Renal cortical epithelial cell (primary cell): ENCODE measurements at places on chromosomes 4 and X.
A peak's percentile ranks its signal among the peaks of the same experiment; 100 is the strongest.

DNA sequence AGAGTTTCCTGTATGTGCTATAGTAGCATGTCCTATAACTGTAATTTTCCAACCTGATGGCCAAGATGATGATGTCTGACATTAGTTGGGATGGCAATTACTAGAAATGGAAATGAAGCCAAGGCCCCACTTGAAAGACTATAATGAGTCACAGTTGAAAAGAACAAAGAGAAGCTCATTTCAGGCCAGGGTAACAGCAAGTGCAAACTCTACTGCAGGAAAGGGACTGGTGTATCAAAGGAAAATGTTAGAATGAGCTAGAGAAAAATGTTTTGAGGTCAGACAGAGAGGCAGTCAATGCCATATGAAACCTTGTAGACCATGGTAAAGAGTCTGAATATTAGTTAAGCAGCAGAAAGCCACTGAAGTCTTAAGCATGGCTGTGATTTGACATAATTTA is 146.2 kb upstream of the SH3RF1 start:
- DNase-seq = peak; percentile 52

- no peak for DNase-seq
These were observed 311.4 kb downstream of the PRDM5 start for GRCh38 chr4:120611092-120611491.

GRCh38 chr4:113534711-113535110 is 226.8 kb downstream of the CAMK2D start:
- DNase-seq = no peak

GRCh38 chr4:161892951-161893350 is 270.8 kb downstream of the FSTL5 start:
- no peak for DNase-seq

DNA sequence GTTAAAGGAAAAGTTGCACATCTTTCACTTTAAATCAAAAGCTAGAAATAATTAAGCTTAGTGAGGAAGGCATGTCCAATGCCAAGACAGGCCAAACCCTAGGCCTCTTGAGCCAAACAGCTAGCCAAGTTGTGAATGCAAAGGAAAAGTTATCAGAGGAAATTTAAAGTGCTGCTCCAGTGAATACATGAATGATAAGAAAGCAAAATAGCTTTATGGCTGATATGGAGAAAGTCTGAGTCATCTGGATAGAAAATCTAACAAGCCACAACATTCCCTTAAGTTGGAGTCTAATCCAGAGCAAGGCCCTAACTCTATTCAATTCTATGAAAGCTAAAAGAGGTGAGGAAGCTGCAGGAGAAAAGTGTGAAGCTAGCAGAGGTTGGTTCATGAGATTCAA is 23.8 kb downstream of the NPFFR2 start:
- DNase-seq = no peak

DNA sequence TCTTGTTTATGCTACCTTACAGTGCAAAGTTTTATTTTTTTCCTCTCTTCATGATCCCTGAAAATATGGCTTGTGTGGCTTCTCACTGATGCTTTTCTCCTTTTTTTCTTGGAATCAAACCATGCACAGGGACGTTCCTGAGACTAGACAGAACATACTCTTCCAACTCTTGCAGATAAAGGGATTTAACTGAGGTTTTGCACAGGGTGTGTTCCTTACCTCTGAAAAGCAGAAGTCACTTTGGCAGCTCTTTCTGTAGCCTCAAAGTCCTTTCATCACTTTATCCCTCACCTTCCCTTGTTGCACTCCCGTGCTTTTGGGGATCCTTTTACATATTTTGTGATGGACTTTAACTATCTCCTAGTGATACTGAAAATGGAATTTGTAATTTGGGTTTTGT is 300.1 kb downstream of the SPRY1 start:
- DNase-seq = no peak

- peak; percentile 26 for DNase-seq
These were observed 22.2 kb downstream of the PRDM8 start for GRCh38 chr4:80219301-80220025.

- no peak for DNase-seq
These were observed 30.2 kb upstream of the NKRF start for GRCh38 chrX:119636419-119636818.

GRCh38 chrX:37912304-37912703 is 64.9 kb upstream of the DYNLT3 start:
- DNase-seq = peak; percentile 41

GRCh38 chr4:146524663-146525062 is 2.9 kb upstream of the SLC10A7 start:
- no peak for DNase-seq

- DNase-seq = no peak
These were observed 43.1 kb upstream of the FHDC1 start for GRCh38 chr4:152892974-152893373.

DNA sequence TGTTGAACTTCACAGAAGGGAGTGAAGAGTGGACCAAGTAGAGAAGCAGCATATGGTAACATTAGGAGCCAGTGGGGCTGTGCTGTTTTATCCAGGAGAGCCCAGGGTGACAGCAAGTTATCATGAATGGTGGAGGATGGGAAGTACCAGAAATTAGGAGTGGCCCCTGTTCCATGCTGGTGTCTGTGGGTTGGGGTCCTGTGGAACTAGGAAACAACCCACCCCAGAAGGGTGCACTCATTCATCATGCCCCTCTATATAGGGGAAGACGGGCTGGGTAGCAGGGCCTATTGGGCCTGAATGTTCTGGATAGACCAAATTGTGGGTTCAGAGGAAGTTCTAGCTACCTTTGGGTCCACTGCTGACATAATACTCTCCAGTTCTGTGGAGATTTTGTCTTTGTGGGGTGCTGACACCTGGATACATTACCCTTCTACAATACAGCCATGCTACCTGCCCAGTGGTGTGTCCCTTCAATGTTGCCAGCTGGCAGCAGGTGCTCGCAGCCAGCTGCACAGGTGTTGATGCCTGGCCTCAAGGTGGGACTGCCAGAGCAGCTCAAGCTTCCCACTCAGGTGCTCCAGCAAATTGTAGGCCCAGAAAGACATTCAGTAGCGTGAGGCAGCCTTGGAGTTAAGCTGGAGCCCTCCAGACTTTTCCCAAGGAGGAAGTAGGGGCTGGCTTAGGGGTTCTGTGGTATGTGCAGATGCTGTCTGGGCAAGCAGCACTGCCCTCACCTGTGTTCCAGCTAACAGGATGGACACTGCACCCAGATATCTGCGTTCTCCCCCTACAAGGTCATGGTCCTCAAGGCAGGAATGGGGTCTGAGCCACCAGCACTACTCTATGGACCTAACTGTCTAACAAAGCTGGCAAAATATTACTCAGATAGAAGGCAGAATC is 106.5 kb downstream of the NHSL2 start:
- no peak for DNase-seq

DNA sequence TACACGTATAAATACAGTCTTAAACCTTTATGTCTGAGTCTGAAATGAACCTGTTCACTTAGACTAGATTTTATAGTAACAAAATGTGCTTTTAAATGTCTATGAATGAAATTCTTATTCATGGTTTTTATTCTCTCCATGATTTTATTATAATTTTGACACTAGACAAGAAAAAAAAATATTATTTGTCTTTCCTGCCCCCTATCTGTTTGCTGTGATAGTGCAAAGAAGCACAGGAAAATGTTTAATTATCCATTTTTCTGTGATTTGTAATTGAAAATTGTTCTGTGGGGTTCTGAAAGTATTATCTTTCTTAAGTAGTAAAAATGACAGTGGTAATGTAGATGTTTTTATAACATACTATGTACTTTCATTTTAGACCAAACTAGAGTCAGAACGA is 52.0 kb downstream of the INTS6L start:
- no peak for DNase-seq

DNA sequence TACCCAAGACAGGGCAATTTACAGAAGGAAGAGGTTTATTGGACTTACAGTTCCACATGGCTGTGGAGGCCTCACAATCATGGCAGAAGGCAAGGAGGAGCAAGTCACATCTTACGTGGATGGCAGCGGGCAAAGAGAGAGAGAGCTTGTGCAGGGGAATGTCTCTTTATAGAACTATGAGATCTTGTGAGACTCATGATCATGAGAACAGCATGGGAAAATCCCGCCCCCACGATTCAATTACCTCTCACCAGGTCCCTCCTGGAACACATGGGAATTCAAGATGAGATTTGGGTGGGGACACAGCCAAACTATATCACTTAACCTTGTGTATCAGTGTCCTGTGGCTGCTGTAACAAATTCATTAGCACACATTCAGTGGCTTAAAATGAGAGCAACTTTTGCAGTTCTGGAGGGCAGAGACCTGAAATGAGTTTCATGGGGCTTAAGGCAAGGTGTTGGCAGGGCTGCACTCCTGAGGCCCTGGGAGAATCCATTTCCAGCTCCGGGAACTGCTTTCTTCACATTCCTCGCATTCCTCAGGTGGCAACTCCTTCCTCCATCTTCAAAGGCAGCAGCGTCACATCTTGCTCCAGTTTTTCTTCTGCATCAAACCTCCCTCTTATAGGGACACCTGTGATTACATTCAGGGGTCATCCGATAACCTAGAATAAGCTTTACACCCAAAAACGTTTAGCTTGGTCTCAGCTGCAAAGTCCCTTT is 22.3 kb upstream of the NSG1 start:
- DNase-seq = peak; percentile 2

DNA sequence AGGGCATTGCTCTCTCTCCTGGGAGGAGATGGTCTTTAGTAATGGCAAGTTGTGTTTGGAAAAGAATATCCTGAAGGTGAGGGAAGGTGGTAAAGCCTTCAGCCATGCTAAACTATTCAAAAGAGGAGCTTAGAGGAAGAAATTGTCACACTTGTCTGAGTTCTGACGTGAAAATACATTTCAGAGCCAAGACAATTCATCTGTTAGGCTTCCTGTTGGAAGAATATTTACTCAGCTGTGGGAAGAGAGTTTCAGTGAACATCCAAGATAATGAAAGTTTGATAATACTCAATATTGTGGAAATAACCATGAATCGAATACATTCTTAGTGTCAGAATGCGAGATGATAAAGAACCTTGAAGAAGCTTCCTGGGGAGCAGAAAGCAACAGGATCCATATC is 143.3 kb downstream of the GPAT3 start:
- DNase-seq = no peak

DNA sequence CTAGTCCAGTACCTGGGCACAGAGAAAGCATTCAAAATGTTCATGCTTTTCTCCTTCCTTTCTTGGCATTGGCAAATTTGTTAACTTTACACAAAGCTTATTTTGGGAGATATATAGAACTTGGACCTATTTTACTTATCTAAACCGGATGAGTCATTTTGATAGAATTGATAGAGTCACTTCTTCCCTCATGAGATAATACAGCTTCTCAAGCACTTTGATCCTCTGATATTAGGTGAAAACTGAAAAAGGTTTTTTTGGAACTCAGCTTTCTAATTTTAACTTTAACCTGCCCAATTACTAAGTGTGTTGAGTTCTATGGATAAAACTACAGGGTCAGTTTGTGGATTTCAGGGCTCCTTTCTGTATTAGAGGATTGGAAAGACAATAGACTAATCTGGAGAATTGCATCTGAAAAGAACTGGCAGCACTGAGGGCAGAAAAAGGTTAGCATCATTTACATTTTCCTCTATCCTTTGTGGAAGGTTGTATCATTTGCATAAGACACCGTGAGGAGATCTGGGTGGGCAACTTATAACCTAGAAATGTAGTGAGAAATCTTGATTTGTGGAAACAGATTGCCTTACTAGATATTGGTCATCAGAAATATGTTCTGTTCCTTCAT is 2.4 kb downstream of the WDR44 start:
- no peak for DNase-seq

DNA sequence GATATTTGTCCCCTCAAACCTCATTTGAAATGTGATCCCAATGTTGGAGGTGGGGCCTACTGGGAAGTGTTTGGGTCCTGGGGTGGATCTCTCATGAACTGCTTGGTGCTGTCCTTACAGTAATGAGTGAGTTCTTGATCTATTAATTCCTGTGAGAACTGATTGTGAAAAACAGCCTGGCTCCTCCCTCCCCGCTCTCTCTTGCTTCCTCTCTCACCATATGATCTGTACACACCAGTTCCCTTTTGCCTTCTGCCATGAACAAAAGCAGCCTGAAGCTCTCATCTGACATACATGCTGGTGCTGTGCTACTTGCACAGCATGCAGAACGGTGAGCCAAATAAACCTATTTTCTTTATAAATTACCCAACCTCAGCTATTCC is 11.2 kb upstream of the YIPF7 start:
- DNase-seq = no peak

DNA sequence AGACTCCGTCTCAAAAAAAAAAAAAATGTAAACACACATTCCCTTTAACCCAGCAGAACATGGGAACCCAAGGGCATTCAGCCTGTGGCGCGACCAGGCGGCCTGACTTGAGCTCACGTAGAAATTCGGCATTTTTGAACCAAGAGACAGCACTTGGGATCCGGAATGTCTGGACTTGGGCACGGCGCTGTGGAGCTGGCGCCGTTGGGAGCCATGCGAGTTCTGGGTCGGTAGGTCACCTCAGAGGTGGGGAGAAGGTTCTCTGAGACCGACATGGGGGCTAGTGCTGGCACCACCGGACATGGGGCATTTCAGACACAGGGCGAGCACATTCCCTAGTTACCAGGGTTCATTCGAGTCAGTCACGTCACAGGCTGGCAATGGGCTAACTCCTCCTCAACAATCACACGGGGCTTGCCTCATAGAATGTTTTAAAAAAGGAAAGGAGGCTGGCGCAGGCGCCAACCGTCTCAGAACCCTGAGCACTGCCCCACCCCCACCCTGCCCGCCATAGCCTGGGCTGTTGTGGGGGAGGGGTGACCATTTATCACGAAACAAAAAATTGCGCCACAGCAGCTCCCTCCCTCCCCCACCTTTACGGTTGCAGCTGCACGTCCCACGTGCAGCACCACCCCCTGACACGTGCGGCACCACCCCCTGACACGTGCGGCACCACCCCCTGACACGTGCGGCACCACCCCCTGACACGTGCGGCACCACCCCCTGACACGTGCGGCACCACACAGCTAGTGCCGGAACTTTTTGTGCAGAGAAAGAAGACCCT is at the start of gene TEX28:
TEX28 (minus strand) TSS at position 334 of the 784 bp plus-strand sequence. CDS start 3,007 bp downstream, outside the sequence.
- DNase-seq = no peak

GRCh38 chr4:7978489-7978888 is 38.8 kb upstream of the AFAP1 start:
- peak; percentile 24 for DNase-seq

- DNase-seq = no peak
These were observed 8.0 kb downstream of the LGI2 start for GRCh38 chr4:25022766-25023165.

DNA sequence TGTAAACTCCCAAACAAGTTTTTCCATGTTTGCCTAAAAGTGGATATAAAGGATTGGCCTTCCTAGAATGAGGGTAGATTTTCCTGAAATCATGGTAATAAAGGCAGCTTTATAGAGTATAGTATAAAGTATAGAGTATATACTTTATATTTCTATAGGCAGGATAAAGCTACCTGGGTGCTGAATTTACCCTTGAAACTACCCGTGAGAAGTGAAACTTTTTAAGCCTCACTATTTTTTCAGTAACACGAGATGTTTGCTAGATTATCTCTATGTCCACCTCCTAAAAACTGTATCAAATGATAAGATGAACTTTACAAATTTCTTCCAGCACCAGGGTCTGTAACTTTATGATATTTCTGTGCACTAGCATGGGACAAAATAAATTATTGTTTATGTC is 340.0 kb upstream of the GALNTL6 start:
- no peak for DNase-seq

GRCh38 chr4:127642169-127642568 is 9.4 kb downstream of the INTU start:
- no peak for DNase-seq
